ENCODE measurements at places on chromosomes 2 and 18.

- no peak for DNase-seq
These were observed 347.3 kb upstream of the HNRNPA3 start for GRCh38 chr2:176865336-176865735.

GRCh38 chr18:31587529-31587928 is 4.1 kb upstream of the TTR start:
- DNase-seq, result no peak

- no peak for DNase-seq
These were observed 6.5 kb upstream of the CNDP2 start for GRCh38 chr18:74489676-74490075.

DNA sequence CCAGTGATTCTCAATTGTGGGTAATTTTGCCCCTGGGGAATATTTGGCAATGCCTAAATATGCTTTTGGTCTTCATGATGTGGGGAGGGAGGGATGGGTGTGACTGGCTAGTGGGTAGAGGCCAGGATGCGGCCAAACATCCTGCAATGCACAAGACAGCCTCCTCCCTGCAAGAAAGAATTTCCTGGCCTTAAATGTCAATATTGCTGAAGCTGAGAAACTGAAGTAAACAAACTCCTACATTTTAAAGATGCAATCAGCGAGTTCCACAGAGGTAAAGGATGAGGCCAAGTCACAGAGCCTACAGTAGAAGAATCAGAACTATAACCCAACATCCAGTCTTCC is 272.9 kb upstream of the EPHA4 start:
- DNase-seq, result no peak

- DNase-seq, result no peak
These were observed 103.4 kb upstream of the MEX3C start for GRCh38 chr18:51300912-51301311.
